Glutamatergic neuron (in vitro differentiated cells): ENCODE measurements at places on chromosomes 4 and X. TPM values are rescaled to one million over a fixed set of nuclear protein-coding genes. Genes with fewer than 3 reads are reported as not detected.

Gene HDX
- 14.3 TPM for total RNA-seq

GRCh38 chrX:118437283-118437682 lies 58.3 kb upstream of the DOCK11 start:
- DNase-seq: no peak

- no peak for DNase-seq
These were observed 469.0 kb upstream of the NWD2 start for GRCh38 chr4:36775544-36775943.

GRCh38 chrX:153411255-153411987 lies at the start of gene ZFP92:
Gene ZFP92 (plus strand): TSS chrX:153411472. CDS start chrX:153418323, 6,851 bp downstream.
- no peak for DNase-seq

- DNase-seq: no peak
These were observed 179.1 kb upstream of the TBC1D9 start for GRCh38 chr4:140935254-140935653.

GRCh38 chrX:33336783-33337182 lies 125.4 kb upstream of the DMD start:
- no peak for DNase-seq

- no peak for DNase-seq
These were observed 58.9 kb downstream of the HAUS3 start for GRCh38 chr4:2182994-2183393.

DNA sequence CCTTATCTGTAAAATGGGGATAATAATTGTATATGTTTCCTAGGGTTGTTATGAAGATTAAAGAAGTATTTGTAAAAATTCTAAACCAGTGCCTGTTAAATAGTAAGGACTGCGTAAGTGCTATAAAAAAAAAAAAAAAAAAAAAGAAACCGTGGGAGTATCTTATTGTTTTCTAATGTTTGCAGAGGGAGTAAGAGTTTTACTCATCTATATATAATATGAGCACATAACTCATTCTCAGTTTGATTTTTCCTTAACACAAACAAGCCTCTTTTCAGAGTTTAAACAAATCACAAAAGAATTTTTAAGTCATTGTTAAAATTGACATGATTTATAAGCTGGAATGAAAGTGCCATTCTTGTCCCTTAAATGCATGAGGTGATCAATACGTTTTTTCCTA lies 104.9 kb downstream of the AMELX start:
- no peak for DNase-seq

- DNase-seq: peak; percentile 50
These were observed 2.3 kb downstream of the DUSP9 start for GRCh38 chrX:153649178-153649914.

DNA sequence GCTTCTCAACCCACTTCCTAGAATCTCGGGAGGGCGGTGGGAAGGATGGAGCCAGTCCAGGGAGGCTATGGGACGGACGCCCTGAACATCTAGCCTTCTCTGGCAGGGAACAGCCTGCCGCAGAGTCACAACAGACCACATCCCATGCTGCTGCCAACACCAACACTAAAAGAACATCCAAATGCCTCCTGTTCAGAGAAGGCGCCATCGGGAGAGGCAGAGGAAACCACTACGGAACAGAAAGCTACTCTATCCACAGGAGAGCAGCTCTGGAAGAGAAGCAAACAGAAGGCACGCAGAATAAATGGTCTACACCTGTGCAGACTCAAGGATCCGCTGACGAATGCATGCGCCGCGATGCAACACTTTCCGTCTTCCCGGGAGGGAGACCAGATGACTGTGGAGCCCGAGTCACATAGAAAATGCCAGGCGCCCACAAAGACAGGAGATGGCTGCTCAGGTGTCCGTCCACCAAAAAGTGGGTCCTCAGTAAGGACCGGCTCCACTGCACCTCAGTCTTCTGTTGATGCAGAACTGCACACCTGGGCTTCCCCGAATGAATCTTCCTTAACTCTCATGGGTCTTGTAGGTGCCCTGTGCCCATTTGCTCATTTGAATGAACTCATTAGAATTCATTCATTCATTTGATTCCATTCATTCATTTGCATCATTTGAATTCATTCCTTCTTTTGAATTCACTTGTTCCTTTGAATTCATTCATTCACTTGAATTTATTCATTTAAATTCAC lies 217.5 kb downstream of the DHRSX start:
- DNase-seq: no peak
